ENCODE measurements at places on chromosomes 12 and 14. TPM values are rescaled to one million over a fixed set of nuclear protein-coding genes. Genes with fewer than 3 reads are reported as not detected.

The KRT3 gene
- total RNA-seq, result not detected

The HOXC6 gene
- total RNA-seq, result not detected

The KRT79 gene
- total RNA-seq, result not detected

The B4GALNT1 gene
- 45.2 TPM for total RNA-seq

The GPR65 gene
- total RNA-seq, result 0.47 TPM

The NAP1L1 gene
- 191 TPM for total RNA-seq

The CLEC9A gene
- not detected for total RNA-seq

The PYM1 gene
- 20.0 TPM for total RNA-seq

The ASCL1 gene
- total RNA-seq, result 21.1 TPM

The HOXC10 gene
- not detected for total RNA-seq

The BBOF1 gene
- 8.9 TPM for total RNA-seq

The IFNG gene
- not detected for total RNA-seq
